Central memory CD4-positive, alpha-beta T cell (primary cell): ENCODE measurements at places on chromosomes 11 and 22.

DNA sequence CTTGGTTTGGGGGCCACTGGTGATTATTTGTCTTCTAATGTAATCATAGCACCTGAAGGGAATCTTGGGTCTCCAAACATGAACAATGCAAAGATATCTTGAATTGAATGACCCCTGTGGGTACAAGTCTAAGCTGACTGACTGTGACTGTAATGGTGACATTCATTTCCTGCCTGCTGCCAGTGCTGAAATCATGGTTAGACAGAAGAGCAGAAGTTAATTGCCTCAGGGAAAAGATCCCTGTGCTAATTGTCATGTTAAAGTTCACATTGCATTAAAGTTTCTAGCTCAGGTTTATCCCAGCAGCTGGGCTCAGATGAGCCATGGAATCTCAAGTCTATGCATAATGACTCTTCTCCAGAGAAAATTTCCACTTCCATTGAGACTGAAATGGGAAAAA lies 772.0 kb downstream of the ETS1 start:
- no peak for DNase-seq

DNA sequence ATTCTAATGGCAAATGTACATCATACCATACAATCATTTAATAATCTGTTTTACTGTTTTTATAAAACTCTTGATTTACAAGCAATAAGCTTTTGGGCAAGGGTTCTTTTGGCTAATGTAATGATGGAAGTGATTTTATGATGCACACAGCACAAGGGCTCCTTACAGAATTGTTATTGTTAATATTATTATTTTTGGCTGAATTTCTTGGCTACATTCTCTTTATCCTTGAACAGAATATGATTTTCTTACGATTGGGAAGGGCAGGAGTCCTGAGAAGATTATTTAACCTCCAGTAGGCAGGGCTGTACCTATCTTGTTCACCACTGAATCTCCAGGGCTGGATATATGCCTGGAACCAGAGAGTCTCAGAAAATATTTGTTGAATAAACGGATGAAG lies 70.4 kb upstream of the ARHGAP20 start:
- no peak for DNase-seq

GRCh38 chr11:130423541-130424142 lies 4.8 kb downstream of the ADAMTS8 start:
- no peak for DNase-seq

GRCh38 chr11:86743223-86744118 lies 56.9 kb upstream of the PRSS23 start:
- no peak for DNase-seq

DNA sequence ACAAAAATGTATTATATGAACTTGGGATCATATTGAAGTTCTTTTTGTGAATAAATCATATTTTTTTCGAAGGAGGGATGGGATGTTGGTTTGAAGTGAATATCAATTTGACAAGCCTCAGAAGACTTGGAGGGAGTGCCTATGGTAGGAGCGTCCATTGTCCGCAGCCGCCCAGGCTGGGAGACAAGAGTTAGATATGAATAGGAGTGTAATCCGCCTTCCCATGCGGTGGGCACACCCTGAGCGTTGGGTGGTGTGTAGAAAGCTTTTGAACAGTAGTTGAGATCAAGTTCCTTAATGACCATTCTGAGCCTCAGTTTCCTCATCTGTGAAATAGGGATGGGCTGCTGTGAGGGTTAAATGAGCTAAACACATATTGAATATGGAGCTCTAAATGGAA lies 7.0 kb downstream of the CD82 start:
- DNase-seq = no peak
